ENCODE measurements at places on chromosomes 11 and 22.

GRCh38 chr11:117518455-117518854 lies 190.8 kb downstream of the CEP164 start:
- no peak for DNase-seq

- no peak for DNase-seq
Measured at GRCh38 chr11:43234881-43235280, 76.9 kb upstream of the API5 start.

DNA sequence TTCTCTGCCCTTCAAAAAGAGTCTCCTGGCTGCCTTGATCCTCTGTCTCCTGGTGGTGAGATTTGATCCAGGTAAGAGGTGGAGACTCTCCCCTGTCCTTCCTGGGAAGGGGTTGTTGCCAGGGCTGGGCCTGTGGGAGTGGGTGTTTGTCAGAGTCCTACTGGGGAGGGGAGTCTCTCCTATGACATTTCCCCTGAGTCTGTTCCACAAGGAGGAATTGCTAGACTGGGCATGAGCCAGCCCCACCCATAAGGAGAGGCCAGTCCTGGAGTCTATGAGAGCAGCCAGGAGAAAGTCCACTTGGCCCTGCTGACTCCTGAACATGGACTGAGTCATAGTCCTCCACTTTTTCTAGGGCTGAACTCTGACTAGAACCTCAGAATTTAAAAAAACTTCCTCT lies 7.4 kb downstream of the PEX26 start:
- DNase-seq: no peak

DNA sequence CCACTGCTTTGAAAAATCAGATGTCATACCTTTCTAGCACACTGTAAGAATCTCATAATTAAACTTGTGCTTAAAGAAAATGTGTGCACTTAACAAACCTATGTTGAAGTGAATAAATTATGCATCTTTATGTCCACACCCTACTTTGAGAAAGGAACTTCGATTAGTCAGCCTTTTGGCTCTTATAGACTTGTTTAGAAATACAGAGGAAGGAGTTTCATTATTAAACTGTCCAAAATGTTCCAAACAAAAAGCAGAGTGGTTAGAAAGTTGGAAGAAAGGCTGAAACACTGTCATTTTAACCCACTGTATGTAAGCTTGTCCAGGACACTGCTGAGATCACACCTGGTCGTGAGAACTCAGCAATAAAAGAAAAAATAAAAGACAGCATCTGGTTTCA lies 863.2 kb upstream of the CHORDC1 start:
- no peak for DNase-seq

GRCh38 chr22:23718371-23719165 lies 27.8 kb downstream of the RGL4 start:
- DNase-seq: no peak

DNA sequence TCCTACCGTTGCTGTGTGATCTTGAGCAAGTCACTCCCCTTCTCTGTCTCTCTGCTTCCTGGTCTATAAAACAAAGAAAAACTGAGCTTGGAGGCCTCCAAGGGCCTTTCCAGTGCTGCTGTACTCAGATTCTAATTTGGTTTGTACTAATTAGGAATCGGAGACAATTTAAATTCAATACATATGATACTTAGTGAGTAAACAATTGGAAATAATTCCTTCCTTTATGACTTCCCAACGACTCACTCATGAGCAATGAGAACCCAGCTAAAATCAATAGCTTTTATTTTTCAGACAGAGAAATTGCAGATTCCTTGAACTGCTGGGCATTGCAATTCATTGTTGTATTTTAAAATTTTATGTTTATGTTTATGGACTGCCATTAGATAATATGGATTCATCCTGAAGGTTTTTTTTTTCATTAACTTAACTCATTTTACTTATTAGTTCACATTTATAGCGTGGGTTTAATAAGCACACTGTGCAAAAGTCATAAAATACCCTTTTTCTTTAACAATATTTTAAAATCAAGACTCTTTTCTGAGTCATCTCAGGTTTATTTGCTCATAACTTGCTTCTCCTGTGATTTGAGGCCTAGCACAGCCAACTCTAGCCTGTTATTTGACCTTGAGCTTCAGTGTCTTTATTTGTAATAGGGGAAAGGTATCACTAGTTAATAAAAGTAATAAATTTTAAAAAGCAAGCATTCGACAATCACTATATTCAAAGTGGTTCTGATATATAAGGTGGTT lies 95.8 kb downstream of the TP53I11 start:
- DNase-seq: no peak

DNA sequence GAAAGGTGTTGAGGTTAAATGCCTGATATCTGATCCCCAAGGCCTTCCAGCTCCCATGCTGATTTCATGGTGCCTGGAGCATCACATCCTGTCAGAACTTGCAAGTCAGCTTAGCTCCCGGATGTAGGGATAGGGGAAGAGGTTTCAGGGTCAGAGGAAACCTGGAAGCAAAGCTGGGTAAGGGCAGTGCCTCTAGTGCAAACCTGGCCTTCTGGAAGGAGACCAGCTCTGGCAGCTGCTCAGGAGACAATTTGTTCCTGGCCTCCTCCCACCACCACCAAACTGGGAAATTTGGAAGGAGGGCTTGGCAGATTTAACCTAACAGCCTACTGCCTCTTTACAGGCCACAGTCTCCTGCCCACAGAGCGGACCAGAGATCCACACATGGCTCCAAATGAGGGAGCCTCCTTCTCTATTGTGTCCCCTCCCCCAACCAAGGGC lies 9.2 kb upstream of the TSKU start:
- DNase-seq: peak; percentile 56

- no peak for DNase-seq
Measured at GRCh38 chr11:82832983-82833382, 67.2 kb downstream of the PRCP start.

- DNase-seq: peak; percentile 60
Measured at GRCh38 chr11:91664521-91664920, 560.1 kb upstream of the FAT3 start.

- no peak for DNase-seq
Measured at GRCh38 chr11:116188350-116188749, 584.4 kb downstream of the BUD13 start.

GRCh38 chr22:26766510-26767350 lies 109.3 kb downstream of the MIAT start:
- DNase-seq: no peak

- no peak for DNase-seq
Measured at GRCh38 chr22:20003304-20003703, 13.3 kb downstream of the ARVCF start.

DNA sequence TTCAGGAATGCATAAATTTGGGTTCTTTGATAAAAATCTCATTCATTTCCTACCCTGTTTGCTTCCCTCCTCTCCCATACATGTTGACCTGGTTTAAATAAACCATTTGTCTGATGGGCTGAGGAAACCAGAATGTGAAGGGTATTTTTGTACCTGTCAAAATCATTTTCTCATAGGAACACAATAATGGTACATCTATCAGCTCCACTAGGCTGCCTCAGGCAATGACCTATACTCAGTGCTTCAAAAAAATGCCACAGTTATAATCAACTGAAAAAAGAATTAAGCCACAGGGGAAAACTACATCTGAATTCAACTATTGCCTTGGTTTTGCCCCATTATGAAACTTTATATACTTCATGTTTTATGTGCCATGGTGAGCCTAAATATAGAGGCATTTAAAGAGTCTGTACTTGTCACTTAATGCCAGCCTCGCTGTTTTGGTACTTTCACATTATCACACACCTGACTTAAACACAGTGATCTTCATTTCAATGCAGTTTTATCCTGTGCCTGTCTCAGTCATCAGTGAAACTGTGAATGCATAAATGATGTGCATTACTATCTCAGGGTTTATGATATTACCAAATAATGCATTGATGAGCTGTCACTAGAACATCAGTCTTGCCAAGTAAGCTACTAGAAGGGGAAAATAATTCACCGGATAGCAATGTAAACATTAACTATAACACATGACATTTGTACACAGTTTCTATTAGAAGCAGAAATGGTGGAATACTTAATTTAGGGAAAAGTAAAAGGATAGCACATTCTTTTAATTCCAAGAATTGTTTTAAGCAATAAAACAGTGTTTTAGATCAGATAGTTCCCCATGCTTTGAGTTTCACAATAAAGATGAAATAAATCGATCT lies 92.7 kb downstream of the MSANTD4 start:
- no peak for DNase-seq

Data from DMS53 (cell line).